ENCODE measurements at places on chromosomes 11 and 22.

GRCh38 chr11:72782081-72782920, 11.5 kb downstream of the STARD10 start:
- DNase-seq: no peak

- DNase-seq: no peak
Measured at GRCh38 chr11:14956111-14956510, 16.0 kb downstream of the CALCA start.

GRCh38 chr11:2530855-2531200, 86.0 kb downstream of the KCNQ1 start:
- DNase-seq: no peak

GRCh38 chr11:119320240-119320775, 3.4 kb upstream of the MCAM start:
- DNase-seq: no peak

GRCh38 chr11:35968386-35969088, 24.7 kb downstream of the LDLRAD3 start:
- no peak for DNase-seq
